ENCODE measurements at places on chromosomes 5 and 9.
A peak's percentile ranks its signal among the peaks of the same experiment; 100 is the strongest.

DNA sequence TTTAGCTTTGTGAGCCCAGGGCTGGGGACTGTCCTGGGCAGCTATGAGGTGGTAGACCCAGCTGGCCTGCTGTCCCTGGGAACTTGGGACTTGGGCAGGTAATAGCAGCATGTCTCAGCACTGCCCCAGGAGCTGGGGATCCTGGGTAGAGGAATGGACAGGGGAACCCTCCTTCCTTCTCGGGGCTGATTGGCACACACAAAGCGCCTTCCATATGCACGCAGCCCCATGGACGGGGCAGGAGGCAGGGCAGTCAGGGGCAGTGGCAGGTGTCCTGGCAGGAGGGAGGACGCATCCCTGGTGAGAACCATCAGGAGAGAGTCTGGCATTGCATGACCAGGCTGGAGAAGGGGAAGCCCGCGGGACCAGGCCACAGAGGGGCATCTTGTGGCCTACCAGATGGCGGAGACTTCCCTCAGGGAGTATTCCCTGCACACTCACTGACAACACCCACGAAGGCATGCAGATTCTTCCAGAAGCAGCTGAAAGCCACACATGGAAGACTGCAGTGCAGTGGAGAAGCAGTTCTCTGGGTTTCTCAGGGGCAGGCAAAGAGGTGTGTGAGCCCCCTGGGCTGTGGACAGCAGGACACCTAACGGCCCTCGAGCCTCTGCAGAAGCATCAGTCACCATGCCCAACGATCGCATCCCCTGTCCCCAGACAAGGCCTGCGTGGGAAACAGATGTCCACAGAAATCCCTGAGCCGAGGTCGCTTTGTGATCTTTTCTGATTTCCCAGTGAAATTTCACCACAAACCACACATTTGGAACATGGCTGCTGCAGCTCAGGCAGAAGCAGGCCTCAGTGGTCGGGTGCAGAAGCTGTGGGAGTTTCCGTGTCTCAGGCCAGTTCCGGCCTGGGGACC, 7.0 kb upstream of the NKD2 start:
- DNase-seq = no peak

GRCh38 chr9:19162026-19162366, 34.7 kb upstream of the PLIN2 start:
- no peak for DNase-seq

DNA sequence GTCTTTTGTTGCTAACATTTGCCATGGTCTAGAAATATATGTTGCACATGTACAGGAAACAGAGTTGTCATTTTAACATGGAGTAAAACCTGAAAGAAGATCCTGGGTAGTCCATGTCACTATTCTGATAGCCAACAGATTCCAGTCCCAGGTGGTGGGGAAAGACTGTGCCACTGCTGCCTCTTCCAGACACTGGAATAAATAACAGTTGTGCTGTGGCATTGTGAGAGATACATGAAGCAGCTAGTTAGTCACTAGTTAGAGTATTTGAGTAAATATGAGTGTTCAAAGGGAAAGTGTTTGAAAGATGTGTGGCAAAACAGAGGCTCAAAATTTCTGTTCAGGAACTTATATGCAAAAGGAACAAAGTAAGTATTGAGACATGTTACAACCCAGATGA, 1408.3 kb downstream of the EFNA5 start:
- DNase-seq = no peak

GRCh38 chr5:114957384-114957783, 212.3 kb downstream of the TRIM36 start:
- no peak for DNase-seq

- no peak for DNase-seq
Measured at GRCh38 chr5:96863949-96864584, 12.2 kb upstream of the ERAP2 start.

GRCh38 chr5:16871746-16872339, 64.2 kb downstream of the MYO10 start:
- DNase-seq = no peak

DNA sequence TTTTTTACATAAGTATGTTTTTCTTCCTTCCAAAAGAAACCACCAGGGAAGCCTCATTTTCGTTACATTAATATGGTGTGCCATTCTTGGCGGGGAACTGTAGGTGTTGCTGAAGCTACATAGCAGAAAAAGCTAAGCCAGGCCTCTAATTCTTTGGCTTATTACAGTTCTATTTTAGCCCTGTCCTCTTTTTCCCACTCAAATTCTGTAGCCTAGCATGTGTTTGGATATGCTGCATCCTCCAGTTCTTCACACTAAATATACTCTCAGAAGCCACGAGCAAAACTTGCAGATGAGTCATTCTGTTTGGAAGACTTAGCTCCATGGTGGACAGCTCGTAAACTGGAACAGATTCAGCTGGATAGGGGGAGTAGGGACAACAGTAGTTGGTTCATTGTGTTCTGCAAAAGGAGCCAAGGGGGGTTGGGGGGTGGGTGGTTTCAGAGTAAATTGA, 369.4 kb downstream of the TMEM161B start:
- no peak for DNase-seq

DNA sequence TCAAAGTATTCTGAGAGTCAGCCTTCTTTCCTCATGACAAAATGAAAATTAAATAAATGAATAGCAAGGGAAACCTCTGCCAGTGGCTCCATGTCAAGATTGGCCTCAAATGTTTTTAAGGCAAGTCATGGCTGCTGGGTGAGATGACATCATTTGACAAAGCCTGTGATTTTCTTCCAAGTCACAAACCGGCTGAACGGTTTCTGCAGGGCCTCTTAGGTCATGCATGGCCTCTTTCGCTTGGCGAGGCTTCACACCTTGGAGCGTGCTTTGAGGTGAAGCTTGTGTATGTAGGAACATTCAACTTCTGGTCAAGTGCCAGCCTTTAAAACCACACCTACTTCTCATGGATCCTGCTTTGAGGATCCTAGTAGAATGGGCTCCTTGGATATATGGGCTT, 161.0 kb upstream of the ZNF618 start:
- DNase-seq = peak; percentile 1

DNA sequence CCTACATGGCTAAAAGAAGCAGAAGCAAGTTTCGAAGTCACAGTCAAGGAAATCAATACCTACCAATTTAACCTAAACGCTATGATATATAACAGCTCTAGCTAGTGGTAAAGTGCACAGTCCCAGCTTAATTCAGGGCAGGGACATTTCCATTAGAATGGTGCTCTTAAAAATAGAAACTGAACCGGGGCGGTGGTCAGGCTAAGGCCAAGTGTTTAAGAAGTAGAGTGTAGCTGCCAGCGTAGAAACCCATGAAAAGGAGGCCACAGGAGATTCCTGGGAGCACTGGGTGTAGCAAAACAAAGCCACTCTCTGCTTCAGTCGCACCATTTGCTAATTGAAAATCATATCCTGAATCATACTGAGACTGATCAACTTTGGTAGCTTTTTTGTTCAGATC, 28.8 kb downstream of the PPIC start:
- DNase-seq = no peak

DNA sequence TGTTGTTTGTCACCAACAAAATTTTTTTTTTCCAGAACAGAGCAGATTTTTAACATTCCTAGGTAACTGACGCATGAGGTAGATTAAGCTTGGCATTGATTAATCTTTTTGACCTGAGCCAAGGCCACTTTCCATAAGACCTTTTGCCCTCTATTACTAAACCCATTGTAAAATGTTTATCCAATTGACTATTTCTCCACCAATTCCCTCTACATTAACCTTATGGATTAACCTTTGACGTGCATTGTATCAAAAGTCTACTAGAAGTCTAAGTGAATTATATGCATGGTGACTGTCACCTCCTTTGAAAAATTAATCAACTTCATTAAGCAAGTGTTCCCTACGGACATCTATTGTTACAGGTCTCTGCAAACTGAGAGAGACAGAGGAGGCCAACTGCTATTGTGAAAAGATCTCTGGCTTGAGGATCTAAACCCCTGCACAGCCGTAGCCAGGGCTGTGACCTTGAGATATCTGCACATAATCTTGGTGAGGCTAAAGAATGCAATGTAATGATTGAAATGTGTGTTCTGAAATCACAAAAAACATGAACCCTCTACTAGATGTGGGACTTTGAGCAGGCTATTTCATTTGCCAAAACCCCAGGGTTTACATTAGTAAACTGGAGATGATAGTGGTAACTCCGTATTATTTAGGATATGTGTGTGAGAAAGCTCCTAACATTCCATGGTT, 632.2 kb downstream of the TLR4 start:
- no peak for DNase-seq

DNA sequence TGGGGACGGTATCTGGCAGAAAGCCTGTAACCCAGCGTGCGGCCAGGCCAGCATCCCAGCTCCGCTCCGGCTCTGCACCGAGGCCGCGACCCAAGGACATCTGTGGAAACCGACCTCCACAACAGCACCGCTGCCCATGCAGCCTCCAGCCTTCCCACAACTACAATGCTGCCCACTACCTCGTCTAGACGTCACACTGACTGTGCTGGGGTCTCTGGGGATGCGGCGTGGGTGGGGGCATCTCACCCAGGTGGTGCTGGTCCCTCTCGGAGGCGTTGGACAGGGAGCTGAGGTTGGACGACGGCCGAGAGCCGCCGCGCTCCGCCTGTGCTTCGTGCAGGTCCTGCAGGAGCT, 14.4 kb upstream of the ZDHHC11 start:
- DNase-seq = no peak

DNA sequence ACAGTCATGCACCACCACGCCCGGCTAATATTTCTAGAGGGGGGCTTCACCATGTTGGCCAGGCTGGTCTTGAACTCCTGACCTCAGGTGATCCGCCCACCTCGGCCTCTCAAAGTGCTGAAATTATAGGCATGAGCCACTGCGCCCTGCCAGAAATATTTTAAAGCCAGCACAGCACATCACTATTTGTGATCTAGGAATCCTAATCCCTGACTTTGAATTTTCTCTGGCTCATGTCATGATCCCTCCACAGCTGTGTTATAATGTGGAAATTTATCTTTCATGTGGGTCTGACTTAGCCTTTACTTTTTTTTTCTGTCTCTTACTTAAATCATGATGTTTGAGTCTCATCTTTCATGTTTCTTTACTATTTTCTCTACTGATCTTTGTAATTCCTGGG, 18.7 kb upstream of the ITGA1 start:
- DNase-seq = no peak

GRCh38 chr9:76502746-76503145, 43.8 kb downstream of the GCNT1 start:
- no peak for DNase-seq

DNA sequence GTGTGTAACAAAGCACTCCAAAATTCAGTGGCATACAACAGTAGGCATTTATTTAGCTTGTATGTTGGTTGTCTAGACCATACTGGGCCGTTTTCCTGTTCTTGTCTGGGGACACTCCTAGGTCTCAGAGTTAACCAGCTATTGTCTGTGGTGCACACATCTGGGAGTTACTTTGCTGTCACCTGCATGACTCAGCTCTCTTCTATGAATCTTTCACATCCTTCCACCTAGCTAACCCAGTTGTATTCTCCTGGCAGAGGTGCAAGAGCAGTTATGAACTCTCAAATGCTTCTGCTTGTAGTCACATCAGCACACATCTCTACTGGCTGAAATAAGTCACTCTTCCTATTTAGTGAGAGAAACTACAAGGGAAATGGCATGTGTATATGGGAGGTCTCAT, 138.1 kb downstream of the BAAT start:
- DNase-seq = no peak

DNA sequence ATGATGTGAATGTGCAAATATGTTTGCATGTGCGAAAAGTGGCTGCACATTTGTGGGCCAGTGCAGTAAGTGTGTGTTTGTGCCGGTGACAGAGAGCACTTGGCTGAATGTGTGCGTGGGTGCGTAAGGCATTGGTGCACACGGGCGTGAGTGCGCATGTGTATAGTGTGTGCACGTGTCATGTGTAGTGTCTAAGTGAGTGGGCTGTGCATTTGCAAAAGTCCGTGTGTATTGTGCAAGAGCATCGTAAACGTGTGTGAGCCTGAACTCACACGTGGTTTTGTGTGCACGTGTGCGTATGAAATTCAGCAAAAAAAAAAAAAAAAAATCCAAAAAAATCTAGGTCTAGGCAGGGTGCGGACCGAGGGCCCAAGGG, 6.5 kb upstream of the EBF1 start:
- DNase-seq = no peak

DNA sequence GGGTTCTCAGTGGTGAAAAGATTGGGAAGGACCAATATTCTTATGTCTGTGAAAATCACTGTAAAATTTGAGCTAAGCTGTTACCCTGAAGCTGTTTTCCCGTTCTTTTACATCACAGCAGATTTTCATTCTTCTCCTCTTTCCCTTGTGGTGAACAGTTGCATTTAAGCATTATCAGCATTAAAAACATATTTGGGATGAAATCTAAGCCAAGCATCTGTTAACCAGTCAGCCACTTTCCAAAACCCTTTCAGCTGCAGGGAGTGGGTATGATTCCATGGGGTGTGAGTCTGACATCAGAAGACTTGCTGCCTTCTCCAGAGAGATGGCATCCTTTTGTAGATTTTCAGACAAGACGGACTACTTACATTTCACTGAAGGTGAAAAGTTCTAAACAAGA, 97.2 kb downstream of the TRIO start:
- peak; percentile 50 for DNase-seq

GRCh38 chr5:83270311-83270710, 193.0 kb downstream of the XRCC4 start:
- no peak for DNase-seq
